GM12891 (cell line): ENCODE measurements at places on chromosomes 11 and 22.
A peak's percentile ranks its signal among the peaks of the same experiment; 100 is the strongest.

DNA sequence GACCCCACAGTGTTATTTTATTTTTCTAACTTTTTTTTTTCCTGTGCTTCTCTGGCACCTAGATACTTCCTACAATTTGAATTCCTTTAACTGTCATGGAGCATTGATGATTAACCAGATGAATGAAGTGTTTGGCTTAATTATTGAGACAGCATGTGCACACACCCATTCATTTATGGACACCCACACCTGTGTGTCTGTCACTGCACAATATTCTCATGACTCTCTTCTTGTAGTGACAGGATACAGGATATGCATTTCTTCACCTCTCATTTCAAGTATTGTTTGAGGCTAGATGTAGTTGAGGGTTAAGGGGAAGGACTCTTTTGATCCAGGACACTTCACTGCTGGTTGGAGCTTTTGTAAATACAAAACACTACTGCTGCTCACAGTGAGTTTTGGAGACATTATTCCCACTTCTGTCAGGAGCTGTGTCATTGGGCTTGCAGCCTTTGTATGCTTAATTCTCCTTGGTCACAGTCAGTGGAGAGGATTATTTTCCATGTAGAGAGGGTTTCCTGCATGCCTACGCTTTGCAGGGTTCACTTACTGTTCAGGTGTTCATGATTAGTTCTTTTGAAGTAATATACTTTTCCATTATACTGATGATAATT lies 33.5 kb downstream of the SPECC1L start:
- no peak for DNase-seq

DNA sequence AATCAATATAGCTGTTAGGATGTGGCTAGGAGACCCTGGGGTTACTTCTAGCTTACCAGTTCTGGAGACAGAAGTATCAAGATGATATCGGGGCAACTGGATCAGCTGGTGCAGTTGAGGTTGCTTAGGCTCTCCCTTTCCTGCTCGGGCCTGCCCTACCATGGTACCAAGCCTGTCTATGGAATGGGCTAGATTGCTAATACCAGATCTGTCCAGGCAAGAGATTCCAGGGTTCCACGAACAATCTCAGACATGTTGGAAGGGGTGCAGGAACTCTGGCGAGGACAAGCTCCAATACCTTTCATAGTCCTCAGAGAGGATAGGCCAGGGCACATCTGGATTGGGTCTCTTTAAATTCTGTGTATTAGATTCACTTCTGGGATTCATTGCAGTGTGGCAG lies 53.8 kb downstream of the ADM start:
- DNase-seq = no peak

DNA sequence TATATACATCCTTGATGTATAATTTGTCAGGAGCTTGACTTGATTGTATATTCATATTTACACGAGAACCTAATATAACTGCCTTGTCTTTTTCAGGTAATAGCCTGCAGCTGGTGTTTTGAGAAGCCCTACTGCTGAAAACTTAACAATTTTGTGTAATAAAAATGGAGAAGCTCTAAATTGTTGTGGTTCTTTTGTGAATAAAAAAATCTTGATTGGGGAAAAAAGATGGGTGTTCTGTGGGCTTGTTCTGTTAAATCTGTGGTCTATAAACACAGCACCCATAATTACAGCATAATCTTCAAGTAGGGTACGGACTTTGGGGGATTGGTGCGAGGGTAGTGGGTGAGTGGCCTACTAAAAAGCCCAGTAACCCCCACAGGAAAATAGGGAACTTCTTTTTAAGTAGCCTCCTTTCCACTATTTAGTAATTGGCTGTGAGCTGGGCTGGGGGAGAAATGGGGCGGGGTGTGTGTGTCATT lies 7.5 kb downstream of the MALAT1 start:
- DNase-seq = no peak

GRCh38 chr11:109680127-109680526 lies 258.1 kb downstream of the C11orf87 start:
- no peak for DNase-seq

- no peak for DNase-seq
Observed at GRCh38 chr22:22213231-22213630, 31.4 kb upstream of the VPREB1 start.

DNA sequence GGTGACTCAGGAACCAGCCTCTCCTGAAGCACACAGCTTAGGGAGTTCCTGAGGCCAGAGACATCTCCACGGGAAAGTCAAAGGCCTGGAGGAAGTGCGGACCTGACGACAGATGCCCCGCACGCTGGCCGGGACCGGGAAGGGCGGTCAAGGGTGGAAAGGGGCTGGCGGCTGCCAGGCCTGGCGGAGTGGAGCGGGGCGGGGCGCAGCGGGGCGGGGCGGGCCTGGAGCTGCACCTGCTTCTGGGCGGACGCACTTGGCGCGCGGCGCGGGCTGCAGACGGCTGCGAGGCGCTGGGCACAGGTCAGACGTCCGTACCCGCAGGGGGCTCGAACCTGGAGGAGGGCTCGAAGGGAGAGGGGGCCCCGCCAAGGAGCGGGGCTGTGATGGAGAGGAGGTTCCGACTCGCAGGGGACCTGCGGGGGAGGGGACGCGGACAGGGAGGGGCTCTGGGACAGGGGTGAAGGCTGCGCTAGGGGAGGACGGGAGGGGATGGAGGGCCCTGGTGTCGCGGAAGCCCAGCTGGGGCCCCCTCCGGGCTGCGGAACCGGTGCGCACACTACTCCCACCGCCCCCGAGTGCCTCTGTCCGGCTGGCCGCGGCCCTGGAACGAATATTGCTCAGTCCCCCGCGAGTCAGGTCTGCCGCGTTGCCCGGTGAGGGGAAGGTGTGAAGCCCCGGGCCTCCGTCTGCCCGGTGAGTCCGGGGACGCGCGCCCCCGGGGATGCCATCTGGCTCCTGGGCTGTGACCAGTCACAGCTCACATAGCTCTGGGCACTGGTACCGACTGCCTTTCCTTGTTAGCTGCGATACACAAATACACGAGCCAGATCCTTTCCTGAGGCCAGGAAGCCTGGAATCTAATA lies at the start of gene TMEM45B:
TSS of gene TMEM45B (plus strand) at position 253 of the 866 bp plus-strand sequence. CDS start 36,635 bp downstream, outside the sequence.
- DNase-seq = no peak

DNA sequence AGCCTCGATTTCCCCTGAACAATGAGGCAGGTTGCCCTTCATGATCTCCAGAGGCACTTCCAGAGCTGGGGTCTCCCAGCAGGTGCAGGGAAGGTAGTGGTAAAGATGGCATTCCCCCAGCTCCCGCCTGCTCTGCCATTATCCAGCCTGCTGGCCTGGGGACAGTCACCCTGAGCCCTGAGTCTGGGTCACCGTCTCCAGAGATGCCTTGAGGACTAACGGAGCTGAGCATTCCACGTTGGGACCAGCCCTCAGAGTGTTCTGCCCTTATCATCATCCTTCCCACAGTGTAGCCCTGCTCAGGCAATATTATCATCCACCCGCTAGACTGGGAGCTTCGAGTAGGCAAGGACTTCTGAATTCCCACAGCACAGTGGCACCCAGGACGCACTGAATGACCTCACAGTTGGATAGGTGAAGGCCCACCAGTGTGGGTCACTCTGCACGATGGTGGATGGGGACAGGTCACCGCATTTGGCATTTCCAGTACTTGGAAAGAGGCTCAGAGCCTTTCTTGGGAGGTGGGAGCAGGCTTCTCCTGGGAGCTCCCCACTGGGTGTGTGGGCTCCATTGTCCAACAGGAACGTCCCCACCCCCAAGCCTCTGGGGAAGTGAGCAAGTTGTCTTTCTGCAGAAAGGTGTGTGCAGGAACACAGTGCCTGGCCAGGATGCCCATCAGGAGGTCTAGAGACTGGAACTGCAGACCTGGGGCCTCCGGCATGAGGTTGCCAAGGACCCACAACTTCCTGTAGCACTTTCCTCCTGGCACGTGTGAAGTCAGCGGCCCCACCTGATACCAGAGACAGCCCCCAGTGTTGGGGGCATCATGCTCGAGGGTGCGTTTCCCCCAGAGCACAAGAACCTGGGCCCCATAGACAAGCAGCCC lies 51.4 kb upstream of the WNT7B start:
- no peak for DNase-seq

- DNase-seq = no peak
Observed at GRCh38 chr11:78822931-78823423, 248.3 kb upstream of the NARS2 start.

- DNase-seq = no peak
Observed at GRCh38 chr11:45145379-45146071, 914 bp upstream of the PRDM11 start.

- no peak for DNase-seq
Observed at GRCh38 chr11:60941371-60942119, 10.4 kb downstream of the SLC15A3 start.

DNA sequence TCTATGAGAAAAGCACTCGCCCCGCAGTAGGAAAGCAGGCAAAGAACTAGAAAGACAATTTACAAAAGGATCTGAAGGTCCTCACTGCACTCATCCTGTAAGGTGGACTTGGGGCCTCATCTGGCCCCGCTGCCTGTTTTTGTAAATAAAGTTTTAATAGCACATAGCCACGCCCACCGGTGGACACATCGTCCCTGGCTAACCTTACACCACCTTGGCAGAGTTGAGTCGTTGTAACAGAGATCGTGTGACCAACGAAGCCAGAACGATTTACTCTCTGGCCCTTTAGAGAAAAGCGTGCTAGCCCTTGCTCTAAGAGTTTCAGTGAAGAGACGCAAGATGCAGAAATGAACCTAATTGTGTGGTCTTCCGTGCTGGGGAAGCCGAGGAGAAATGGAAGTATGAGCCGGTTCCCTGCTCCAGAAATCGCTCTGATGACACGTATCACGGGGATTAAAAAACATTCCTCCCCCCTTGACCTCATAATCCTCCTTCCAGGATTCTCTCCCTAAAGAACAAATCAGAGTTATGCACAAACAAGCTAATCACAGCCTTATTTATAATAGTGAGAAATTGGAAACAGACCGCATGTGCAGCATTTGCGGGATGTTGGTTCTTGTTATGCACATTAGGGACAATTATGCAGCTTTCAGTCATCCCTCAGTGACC lies 80.1 kb downstream of the CDKN1C start:
- no peak for DNase-seq

GRCh38 chr11:71307811-71308645 lies 55.7 kb upstream of the SHANK2 start:
- no peak for DNase-seq

- no peak for DNase-seq
Observed at GRCh38 chr22:48520884-48521588, 1306.6 kb downstream of the BRD1 start.

DNA sequence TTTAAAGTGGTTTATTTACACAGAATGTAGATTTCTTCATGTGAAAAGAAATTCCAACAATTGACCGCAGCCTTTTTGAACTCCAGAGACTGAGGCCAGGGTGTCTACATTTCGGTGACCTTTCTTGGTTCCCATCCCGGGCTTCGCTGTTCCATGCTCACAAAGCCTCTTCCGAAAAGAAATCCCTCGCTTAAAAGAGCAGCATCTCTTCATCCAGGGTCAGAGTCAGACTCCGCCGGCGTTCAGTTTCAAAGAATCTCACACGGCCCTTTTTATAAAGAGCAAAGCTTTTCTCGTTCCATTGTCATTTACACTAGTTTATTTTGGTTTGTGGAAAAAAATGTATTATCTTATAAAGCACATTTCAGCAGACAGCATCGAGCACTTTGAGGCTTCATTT lies 530.6 kb upstream of the B3GAT1 start:
- DNase-seq = no peak

DNA sequence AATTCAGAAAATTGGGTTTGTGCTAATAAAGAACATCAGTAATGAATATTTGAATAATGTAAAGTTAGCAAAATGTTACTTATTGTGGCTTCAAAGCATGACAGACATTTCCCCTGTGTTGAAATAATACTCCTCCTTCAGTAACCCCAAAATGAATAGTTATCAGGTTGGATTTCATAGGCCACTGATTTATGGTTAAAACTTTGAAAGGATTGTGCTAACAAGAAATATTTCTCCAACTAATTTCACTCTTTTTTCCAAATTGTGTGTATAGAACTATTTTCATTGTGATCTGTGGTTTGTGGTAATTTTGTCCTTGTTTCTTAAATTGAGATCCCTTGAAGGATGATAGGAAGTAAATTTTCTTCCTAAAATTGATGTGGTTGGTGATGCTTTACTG lies 7.9 kb downstream of the DDX10 start:
- no peak for DNase-seq

- DNase-seq = peak; percentile 16
Observed at GRCh38 chr11:77636731-77637344, 756 bp downstream of the CLNS1A start.

DNA sequence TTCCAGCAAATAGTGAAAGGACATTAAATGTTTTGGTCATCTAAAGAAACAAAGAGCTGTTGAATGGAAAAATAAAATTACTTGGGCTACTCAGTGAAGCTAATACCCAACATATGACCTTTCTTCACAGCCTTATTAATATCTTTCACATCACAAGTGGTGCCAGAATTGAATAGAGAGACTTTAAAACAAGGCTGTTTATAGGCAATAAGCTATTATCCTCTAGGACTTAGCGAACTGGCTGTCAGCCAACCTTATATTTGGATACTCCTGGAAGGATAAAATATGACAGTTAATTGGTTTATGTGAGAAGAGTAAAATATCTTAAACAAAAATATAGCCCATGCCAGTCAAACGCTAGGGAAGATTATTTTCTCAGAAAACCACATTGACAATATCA lies 225.5 kb upstream of the BLID start:
- no peak for DNase-seq

DNA sequence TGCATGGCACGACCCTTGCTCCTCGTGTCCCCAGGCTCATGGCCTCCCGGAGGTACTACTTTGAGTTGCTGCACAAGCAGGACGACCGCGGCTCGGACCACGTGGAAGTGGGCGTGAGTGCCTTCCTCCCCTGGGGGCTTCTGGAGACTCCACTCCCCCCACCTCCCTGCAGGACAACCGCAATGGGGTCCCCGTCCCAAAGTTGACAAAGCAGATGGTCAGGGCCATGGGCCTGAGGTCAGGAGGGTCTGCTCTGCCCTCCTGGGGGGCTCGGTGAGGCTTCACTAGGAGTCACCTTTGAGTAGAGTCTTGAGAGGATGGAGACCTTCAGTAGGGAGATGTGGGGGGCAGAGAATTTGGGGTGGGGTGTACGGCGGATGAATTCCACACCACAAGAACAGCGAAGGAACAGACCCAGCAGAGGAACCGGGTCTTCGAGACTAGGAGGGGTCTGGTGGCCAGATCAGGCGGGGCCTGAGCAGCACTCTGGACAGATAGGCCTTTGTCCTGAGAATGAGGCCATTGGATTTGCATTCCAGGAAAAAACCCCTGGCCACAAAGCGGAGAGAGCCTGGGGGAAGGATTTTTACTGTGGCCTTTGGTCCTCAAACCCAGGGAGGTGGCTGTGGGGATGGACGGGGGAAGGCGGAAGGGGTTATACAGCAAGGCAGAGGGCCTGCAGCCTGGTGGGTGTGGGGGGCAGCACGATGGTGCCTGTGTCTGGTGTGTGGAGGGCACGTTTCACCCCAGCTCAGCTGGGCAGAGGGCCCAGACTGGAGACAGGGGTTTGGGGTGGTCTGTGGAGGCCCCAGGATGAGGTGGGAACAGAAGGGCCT lies 4.6 kb downstream of the B4GALNT4 start:
- no peak for DNase-seq
